ENCODE measurements at places on chromosomes 12 and 14. TPM values are rescaled to one million over a fixed set of nuclear protein-coding genes. Genes with fewer than 3 reads are reported as not detected.

BBOF1 gene
- total RNA-seq = 2.4 TPM

KLRC1 gene
- not detected for total RNA-seq

GPR135 gene
- total RNA-seq = 1.1 TPM

CRIP2 gene
- total RNA-seq = 200 TPM

MED6 gene
- total RNA-seq = 26.1 TPM

MAP3K9 gene
- total RNA-seq = 0.13 TPM

EXOC3L4 gene
- not detected for total RNA-seq

SERPINA9 gene
- not detected for total RNA-seq

C3AR1 gene
- not detected for total RNA-seq
